ENCODE measurements at places on chromosomes 11 and 22.

DNA sequence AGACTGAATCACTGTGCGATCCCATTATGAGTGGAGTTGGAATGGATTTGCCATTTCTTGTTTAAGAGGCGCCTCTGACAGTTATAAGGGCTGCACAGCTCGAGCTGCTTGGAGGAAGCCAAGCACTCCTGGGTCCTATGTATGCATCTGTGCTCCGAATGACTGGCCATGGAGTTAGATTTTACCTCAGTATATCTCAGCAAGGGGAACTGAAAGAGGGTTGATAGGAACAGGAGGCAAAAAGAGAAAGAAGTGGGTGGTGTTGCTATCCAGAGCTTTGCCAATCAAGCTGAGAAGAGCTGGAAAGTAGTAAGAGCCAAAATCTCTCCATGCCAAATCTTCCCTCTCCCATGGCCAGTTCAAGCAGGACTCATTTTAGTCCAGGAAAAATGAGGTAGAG, 632.0 kb upstream of the KIRREL3 start:
- DNase-seq: no peak

DNA sequence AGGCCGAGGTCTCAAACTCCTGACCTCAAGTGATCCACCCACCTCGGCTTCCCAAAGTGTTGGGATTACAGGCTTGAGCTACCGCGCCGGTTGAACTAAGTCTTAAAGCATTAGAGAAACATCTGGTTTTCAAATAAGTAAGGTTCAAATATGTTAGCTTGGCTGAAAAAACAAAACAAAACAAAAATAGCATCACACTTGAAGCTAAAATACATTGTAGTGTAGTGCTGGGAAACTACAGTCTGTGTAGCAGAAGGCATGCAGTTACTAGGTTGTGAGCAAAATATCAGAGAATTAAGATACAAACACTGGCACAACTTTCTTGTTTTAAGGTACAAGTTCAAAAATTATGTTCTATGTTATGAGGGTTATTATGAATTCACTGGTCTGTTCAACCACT, 224.8 kb upstream of the CHORDC1 start:
- DNase-seq: no peak

- DNase-seq: no peak
Observed at GRCh38 chr11:57094181-57094935, 87.4 kb upstream of the LRRC55 start.

DNA sequence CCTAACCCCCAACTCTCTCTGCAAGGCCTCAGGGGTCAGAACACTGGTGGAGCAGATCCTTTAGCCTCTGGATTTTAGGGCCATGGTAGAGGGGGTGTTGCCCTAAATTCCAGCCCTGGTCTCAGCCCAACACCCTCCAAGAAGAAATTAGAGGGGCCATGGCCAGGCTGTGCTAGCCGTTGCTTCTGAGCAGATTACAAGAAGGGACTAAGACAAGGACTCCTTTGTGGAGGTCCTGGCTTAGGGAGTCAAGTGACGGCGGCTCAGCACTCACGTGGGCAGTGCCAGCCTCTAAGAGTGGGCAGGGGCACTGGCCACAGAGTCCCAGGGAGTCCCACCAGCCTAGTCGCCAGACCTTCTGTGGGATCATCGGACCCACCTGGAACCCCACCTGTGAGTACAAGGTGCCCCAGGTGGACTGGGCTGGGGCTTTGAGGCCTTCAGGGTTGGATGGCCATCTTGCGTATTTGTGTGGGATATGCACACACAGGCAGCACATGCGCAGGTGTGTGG, at the start of gene BEST1:
Gene BEST1 (plus strand): TSS at position 317 of the 513 bp plus-strand sequence. CDS start 1,456 bp downstream, outside the sequence.
- no peak for DNase-seq

- DNase-seq: no peak
Observed at GRCh38 chr11:19777377-19778102, 64.9 kb downstream of the NAV2 start.

GRCh38 chr11:104333977-104334376, 170.0 kb upstream of the PDGFD start:
- no peak for DNase-seq

DNA sequence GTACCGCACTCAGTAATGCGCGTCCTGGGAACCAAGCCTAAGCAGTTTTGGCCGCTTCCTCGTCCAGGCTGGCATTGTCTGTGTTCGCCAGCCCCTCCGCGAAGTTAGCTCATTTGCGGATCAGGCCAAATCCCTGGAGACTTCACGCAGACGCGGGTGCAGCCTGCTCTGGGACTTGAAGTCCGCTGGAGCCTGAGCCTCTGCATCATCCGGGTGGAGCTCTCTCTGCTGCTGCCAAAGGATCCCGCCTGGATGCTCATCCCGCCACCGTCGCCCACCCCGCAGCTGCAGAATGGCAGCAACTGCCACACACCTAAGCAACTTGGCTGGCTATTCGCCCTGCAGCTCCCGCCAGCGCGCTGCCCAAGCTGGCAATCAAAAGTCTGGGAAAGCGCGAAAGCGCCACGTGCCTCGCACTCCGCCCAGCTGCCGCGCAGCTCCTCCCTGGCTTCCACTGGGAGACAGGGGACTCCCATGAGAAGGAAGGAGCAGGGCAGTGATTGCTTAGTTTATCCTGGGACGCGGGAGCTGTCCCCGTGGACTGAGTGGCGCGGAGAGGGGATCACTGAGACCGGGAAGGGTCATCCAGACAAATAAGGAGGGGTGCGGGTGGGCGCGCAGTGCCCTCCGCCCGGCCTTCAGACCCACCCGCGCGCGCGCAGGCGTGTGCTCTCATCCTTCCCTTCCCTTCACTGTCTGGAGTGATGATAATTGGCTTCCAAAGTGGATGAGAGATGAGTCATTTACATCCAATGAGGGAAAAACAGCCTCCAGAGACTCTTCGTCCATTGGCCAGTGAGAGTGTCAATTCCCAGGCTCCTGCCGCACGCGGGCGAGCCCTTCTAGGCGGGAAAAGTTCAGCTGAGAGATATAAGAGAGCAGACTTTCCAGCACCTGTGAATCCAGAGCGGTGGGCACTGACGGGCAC, 23.2 kb upstream of the GLYATL1B start:
- DNase-seq: no peak

DNA sequence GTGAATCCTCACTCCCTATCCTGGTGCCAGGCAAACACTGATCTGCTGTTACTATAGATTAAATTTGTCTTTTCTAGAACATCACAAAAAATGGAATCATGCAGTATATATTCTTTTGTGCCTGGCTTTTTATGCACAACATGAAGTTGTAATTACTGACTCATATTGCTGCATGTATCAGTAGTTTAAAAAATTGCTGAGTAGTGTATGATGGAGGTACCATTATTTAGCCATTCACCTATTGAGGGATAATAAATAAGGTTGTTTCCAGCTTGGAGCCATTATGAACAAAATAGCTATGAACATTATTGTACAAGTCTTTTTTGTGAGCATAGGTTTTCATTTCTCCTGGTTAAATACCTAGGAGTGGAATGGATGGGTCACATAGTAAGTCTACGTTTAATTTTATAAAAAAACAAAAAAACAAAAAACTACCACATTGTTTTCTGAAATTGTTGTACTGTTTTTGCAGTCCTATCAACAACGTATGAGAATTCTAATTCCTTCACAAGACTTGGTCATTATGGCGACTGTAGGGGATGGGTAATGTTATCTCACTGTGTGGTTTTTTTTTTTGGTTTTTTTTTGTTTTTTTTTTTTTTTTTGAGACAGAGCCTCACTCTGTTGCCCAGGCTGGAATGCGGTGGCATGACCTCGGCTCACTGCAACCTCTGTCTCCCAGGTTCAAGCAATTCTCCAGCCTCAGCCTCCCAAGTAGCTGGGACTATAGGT, 111.6 kb downstream of the USP35 start:
- DNase-seq: no peak

DNA sequence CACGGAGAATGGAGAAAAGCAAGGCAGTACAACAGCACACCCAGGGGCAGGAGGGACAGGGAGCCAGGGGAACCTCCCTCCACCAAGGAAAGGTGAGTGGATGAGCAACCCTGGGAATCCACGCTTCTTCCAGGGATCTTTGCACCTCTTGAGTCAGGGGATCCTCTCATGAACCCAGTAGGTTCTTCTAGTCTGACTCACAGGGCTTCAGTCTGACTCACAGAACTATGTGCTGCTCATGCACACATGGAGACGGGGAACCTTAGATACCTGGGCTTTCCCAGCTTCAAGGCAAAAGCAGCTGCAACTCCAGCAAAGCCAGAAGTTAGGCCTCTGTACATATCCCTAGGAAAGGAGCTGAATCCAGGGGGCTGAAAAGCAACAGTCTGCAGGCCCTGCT, 1021.4 kb upstream of the TENM4 start:
- DNase-seq: no peak

DNA sequence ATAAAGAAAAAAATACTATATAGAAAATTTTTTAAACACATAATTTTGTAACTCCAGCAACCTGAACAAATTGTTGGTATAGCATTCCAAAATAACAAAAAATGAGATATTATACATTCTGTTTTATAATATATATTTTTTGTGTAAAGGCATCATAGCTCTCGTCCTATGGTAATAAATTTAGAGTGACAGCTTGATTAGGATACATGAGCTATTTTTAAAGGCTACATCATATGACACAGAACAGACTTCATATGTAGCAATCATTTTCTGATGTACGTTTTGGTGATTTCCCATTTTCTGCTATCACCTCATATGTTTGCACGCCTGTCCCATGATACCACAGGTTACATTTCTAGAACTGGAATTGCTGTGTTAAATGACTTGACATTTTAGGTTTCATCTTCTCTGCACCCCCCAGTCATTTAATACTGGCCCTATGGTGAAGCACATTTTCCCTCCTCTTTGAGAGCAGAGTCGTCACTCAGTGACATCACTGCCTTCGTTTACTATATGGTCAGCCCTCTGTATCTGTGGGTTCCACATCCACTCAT, 19.5 kb downstream of the PC start:
- DNase-seq: no peak

GRCh38 chr11:9936754-9937153, 272.9 kb downstream of the SWAP70 start:
- DNase-seq: no peak

DNA sequence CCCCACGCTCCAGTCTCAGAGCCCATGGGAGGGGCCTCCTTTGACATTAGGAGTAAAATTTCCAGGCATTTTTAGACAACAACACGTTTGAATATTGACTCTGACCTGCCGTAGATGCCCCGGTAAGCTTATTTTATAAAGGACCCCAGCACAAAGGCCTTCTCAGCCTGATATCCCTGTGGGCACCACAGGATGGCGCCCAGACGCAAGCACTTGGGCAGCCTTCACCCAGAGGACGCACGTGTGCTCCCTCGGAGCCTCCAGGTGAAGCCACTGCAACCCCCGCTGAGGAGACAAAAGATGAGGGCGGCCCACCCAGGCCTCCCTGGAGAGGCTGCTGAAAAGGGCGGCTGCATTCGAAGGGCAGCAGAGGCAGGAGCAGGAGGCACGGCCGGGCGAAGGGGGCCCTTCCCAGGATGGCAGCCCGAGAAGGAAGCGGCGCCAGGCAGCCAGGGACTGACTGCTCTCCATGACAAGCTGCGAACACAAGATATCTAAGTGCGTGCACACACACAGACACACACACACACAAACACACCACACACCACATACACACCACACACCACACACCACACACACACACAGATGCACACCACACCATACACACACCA, 15.2 kb upstream of the TH start:
- no peak for DNase-seq

DNA sequence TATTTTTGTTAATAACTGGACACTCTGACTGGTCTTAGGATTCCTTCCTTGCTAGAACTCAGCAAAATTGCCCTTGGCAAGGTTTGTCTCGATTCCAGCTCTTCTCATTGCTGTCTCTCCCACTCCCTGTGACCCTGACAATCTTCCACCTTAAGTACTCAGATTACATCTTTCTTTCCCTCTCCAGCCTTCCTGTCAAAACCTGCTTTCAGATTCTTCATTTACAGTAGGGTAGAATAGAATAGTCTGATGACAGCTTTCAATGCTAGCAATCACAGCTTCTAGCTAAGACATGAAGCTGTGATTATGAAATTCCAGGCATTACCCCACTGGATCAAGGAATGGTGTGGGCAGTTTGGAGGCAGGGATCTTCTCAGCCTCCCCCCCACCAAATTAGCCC, 39.2 kb upstream of the LMO2 start:
- DNase-seq: no peak

- DNase-seq: no peak
Observed at GRCh38 chr22:49692499-49693225, 135.0 kb downstream of the BRD1 start.

- DNase-seq: no peak
Observed at GRCh38 chr22:39439170-39439569, 17.6 kb upstream of the MGAT3 start.

DNA sequence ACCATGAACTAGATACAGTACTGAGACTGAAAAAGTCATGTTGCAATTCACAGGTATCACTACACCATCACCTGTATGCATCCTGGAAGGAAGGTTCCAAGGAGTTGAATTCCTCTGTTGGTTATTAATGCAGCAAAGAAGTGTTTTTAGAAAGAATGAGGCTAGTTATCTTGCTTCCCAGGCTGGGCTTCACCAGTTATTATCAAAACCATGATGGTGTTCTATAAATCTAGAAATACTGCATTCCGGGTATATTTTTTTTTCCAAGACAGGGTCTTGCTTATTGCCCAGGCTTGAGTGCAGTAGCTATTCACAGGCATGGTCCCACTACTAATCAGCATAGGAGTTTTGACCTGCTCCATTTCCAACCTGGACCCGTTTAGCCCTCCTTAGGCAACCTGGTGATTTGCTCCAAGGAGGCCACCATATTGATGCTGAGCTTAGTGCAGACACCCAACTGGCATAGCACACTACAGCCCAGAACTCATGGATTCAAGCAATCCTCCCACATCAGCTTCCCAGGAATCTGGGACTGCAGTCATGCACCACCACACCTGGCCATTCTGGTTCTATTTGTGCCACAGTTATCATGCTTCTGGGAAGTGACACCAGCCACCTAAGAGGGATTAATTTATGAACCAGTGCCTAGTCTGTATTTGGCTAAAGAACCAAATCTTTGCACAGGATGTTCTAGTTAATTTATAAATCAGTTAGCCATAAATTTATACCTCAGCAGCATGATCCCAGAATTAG, 1.6 kb upstream of the MPEG1 start:
- no peak for DNase-seq

DNA sequence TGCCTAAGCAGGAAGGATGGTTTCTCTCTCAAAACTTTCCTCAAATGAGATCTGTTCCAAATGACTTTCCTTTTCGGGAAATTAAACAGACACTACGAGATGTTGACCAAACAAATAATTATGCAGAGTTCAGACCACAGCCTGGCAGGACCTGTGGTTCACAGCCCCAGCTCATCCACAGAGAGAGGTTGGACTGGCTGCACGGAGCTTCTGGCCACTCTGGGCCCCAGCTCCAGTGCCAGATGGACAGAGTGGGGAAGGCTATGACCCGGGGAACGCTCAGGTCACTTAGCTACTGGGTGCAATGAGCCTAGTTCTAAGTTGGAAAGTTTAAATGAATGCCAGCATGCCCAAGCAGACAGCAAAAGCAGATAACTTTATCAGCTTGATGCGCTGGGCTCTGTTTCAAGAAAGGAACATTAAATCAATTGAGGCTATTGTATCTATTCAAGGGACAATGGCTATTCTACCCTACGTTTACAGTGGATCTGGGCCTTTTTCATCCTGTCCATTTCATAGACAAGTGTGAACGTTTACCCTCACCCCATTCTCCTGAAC, 155.7 kb upstream of the NARS2 start:
- no peak for DNase-seq

GRCh38 chr22:45008186-45008681, 1.6 kb downstream of the PHF21B start:
- DNase-seq: no peak

Measured in NCI-H1694 treated with DMSO at 0.1 percent for 48 hours (cell line).